GM23338 (cell line): ENCODE measurements at places on chromosomes 16 and 17. TPM values are rescaled to one million over a fixed set of nuclear protein-coding genes. Genes with fewer than 3 reads are reported as not detected.

The YBX2 gene
- total RNA-seq = 20.6 and 36.5 TPM in 2 replicates

DNA sequence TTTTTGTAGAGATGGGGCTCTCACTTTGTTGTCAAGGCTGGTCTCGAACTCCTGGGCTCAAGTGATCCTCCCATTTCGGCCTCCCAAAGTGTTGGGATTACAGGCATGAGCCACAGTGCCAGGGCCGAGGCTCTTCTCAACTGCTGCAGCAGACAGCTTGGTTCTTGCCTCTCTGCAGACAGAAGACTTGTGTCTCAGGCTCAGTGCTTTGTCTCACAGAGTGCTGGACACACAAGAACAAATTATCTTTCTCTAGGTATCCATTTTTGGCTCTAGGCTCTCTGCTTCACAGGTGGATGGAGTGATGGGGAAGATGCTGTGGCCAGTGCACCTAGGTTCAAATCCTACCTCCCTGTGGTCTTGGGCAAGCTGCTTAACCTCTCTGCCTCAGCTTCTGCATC, 80.8 kb upstream of the RNU2-1 start:
- no peaks in the 10 kb centered on the region; the same call in 1 of the 2 replicates for H3K36me3 ChIP-seq
- no peak overlapping the region for H3K4me3 ChIP-seq
- no peak overlapping the region for H3K27ac ChIP-seq
- DNase-seq = no peak
- no peaks in the 10 kb centered on the region for H3K4me1 ChIP-seq
- H3K27me3 ChIP-seq = no peaks in the 10 kb centered on the region

- H3K36me3 ChIP-seq = no peaks in the 10 kb centered on the region
- DNase-seq = peak; percentile 24
- H3K27ac ChIP-seq = no peak overlapping the region
These were observed 35.6 kb downstream of the NLRC3 start for GRCh38 chr16:3541527-3542155.

The SEPTIN12 gene
- not detected in 2 replicates for total RNA-seq

GRCh38 chr16:84292011-84292410, 2.7 kb upstream of the WFDC1 start:
- peaks cover 33% of the 10 kb centered on the region for H3K4me1 ChIP-seq
- no peak overlapping the region for H3K4me3 ChIP-seq
- H3K27ac ChIP-seq = no peak overlapping the region
- no peaks in the 10 kb centered on the region for H3K27me3 ChIP-seq

DNA sequence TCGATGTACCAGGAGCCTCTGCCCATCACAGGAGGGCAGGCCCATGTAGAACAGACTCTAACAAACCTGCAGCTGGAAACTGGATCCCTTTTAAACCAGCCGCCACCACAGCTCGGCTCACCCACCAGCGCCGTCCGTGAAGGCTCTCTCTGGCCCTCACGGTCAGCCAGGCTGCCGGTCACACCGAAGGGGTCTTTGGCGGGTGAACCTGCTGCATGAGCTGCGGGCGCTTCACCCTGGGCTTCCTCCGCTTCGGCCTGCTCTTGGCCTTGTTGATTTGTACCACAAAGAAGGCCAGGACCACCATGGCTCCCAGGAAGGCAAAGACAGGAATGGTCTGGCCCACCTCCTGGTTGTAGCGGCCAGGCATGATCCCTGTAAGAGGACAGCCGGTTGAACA, 11.7 kb upstream of the SLC38A8 start:
- no peaks in the 10 kb centered on the region for H3K27me3 ChIP-seq
- DNase-seq = no peak
- no peak overlapping the region for H3K27ac ChIP-seq
- H3K4me1 ChIP-seq = no peaks in the 10 kb centered on the region
- no peaks in the 10 kb centered on the region for H3K36me3 ChIP-seq

DNA sequence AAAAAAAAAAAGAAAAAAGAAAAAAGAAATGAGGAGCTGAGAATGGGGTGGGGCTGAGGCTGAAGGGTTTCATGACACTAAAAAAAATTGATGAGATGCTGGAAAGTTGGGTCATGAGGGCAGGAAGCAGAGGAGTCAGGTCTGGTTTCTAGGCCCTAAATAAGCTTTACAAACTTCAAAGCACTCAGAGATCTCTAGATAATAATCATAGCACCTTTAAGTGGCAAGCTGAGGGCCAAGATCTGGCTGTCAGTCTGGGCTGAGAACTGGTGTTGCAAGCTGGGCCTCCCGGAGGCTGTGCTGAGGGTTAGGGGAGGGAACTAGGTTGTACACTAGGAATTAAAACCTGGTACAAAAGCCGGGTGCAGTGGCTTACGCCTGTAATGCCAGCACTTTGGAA, 6.4 kb downstream of the ZNF764 start:
- no peak for DNase-seq
- no peaks in the 10 kb centered on the region; the same call in 1 of the 2 replicates for H3K36me3 ChIP-seq
- no peak overlapping the region for H3K27ac ChIP-seq
- H3K4me3 ChIP-seq = no peak overlapping the region

DNA sequence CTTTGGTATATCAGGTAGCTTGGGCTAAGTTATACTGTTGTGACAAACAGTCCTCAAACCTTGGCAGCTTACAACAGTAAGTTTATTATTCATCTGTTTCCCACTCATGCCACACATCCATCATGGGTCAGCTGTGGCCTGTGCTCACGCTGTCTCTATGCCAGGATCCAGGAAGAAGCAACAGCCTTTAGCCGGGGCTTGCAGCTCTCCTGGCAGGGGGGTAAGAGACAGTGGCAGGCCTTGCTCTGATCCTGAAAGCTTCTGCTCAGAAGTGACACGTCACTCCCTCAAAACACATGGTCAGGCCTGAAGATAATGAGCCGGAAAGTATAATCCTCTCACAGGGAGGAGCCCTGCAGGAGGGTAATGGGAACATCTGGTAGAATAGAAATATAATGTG, 377.6 kb downstream of the CPPED1 start:
- DNase-seq = no peak
- H3K36me3 ChIP-seq = no peaks in the 10 kb centered on the region
- no peaks in the 10 kb centered on the region for H3K27me3 ChIP-seq
- no peak overlapping the region for H3K27ac ChIP-seq
- H3K4me1 ChIP-seq = no peaks in the 10 kb centered on the region
- H3K4me3 ChIP-seq = no peak overlapping the region

DNA sequence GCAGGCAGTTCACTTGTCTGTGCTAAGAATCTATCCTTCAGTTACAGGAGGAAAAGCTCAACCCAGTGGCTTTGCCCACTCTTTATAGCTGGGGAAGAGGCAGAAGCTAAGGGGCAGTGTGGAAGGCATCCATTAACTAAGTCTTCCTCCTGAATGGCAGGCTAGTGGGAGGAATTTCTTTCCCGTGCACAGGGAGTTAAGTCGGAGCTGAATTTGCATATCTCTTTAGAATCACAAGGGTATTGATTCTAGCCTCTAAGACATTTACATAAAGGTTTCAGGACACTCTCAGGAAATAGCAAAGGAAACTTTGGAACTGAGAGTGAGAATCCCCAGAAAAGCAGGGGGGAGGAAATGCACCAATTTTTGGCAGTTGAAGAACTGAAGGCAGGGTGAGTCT, 245.6 kb downstream of the CA10 start:
- 0 out of 2 replicates have a peak overlapping the region, but pooled peaks have one; percentile 1 for H3K4me3 ChIP-seq
- DNase-seq = peak; percentile 80
- H3K4me1 ChIP-seq = peaks cover 17% of the 10 kb centered on the region
- no peak overlapping the region; the same call in 1 of the 2 replicates for H3K27ac ChIP-seq

DNA sequence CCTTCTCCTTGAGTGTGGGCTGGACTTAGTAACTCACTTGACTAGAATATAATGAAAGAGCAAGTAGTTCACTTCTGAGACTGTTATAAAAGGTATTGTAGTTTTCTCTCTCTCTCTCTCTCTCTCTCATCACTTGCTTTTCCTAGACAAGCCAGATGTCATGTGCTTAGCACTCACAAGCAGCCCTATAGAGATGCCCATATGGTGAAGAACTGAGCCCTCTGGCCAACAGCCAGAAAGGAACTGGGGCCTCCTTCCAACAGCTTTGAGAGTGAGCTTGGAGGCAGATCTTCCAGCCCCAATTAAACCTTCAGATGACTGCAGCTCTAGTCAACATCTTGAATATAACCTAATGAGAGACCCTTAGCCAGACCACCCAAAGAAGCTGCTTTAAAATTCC, 440.5 kb downstream of the GRIN2A start:
- H3K4me3 ChIP-seq = no peak overlapping the region
- no peak overlapping the region for H3K27ac ChIP-seq
- H3K27me3 ChIP-seq = no peaks in the 10 kb centered on the region
- DNase-seq = no peak

DNA sequence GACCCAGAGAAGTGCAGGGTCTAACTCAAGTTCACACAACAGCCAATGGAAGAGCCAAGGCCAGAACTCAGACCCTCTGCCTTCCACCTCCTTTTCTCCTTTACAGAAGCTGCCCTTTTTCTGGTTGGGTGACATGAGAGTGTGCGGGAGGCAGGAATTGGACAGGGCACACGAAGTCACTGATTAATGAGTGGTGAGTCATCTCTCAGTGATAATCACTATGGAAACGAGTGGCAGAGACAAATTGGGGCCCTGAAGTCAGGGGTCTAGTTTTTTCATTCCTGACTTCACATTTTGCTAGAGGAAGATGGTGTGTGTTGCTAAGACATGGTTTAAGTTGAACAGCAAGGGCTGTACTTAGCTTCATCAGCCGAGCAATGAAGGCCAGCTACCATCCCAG, 312.7 kb upstream of the CCL2 start:
- no peaks in the 10 kb centered on the region for H3K36me3 ChIP-seq
- H3K27ac ChIP-seq = no peak overlapping the region
- no peaks in the 10 kb centered on the region for H3K4me1 ChIP-seq
- no peak for DNase-seq
- no peaks in the 10 kb centered on the region for H3K27me3 ChIP-seq
- H3K4me3 ChIP-seq = no peak overlapping the region

DNA sequence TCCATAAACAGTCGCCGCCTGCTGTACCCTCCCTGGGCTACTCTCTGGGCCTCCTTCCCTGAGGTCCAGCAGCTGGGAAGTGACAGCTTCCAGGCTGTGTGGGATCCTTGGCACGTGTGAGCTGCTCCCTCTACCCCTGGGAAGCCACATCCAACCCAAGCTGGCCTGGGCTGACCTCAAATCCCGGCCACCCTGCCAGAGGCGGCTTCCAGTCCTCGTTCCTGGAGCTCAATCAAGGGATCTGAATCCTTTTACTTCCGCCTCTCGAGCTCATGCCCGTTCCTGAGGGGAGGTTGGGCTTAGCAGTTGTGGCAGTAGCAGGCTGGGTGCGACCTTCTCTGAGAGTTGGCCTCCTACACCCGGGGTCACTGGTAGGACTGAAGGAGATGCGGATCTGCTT, 82.5 kb downstream of the NETO2 start:
- no peaks in the 10 kb centered on the region for H3K27me3 ChIP-seq
- no peak for DNase-seq
- no peaks in the 10 kb centered on the region for H3K4me1 ChIP-seq
- no peak overlapping the region for H3K27ac ChIP-seq
- H3K36me3 ChIP-seq = no peaks in the 10 kb centered on the region
- no peak overlapping the region for H3K4me3 ChIP-seq

The ZNF385C gene
- total RNA-seq = 1.9 and 4.6 TPM in 2 replicates

DNA sequence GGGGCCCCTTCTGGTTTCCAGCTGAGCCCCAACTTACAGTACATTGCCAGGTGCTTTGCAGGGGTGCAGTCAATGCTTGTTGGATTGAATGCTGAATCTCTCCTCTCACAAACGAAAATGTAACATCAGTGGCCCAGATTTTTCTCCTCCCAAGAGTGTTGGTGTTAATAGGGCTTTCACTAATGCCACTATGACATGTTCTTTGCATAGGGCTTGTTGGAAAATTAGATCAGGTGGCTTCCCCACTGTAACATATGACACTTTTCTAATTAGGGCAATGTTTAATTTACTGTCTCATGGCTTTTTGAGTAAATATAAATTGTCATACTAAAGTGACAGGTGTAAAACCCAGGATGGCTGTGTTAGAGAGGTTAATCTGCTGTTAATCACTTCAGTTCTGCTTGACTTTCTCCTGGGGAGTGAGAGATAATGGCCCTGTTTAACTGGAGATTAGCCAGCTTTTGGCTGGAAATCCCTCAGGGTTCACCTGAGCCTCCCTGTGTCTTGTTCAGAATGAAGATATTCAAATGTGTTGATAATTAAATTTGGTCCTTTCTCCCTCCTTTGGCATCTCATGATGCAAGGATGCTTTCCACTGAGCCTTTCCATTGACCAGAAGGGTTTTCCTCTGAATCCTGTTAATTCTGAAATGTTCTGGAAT, 502.3 kb downstream of the RBFOX1 start:
- H3K4me1 ChIP-seq = no peaks in the 10 kb centered on the region
- DNase-seq = no peak
- H3K27ac ChIP-seq = no peak overlapping the region
- H3K4me3 ChIP-seq = no peak overlapping the region
- no peaks in the 10 kb centered on the region for H3K36me3 ChIP-seq

- H3K4me3 ChIP-seq = no peak overlapping the region
- H3K36me3 ChIP-seq = no peaks in the 10 kb centered on the region
- H3K27ac ChIP-seq = no peak overlapping the region
- no peak for DNase-seq
These were observed 1033.6 kb downstream of the CDH8 start for GRCh38 chr16:61002479-61003204.

- no peak overlapping the region for H3K27ac ChIP-seq
- H3K36me3 ChIP-seq = peaks cover 68% of the 10 kb centered on the region
- H3K4me3 ChIP-seq = no peak overlapping the region
- DNase-seq = no peak
- H3K4me1 ChIP-seq = no peaks in the 10 kb centered on the region
These were observed 12.1 kb downstream of the ACLY start for GRCh38 chr17:41906465-41907184.

DNA sequence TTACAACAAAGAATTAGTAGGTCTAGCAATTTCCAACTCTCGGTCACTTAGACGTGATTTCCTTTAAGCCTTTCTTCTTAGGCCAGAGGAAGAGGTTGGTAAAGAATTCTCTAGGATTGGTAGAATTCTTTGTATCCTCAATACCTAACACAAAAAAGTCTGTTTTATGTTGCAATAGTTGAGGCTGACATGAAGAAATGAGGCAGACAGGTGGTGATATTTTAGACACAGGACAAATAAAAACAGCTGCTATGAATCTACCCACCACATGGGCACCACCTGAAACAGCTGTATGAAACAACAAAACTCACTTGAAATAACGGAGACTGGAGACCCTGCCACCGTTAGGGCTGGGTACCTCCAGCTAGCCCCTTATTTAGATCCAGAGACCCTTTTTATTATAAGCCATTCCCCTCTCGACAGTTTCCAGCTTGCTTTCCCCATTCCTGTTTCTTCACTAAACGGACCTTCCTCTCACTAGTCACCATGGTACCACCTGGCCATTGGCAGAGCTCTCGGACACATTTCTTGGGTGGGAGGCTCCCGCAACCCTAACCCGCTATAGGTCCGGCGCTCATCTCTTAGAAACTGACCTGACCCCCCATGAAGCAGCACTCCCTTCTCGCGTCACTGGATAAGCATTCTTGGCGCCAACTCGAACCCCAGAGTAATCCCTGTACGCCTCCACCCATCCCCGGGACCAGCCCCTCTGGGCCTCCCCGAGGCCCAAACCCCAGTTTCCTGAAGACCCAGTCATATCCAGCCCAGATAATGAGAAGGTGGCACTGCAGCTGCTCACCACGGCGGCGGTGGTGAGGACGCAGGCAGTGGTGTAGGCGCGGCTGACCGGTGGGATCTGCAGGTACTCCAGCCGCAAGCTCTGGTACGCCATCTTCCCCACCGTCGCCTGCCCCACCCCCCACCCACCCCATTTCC, at the start of gene DERL2:
Gene DERL2 (minus strand): TSS at position 909 of the 936 bp plus-strand sequence. CDS start 17 bp downstream, at position 892.
- peak within 1 kb of the TSS; percentile 99 for H3K4me3 ChIP-seq
- DNase-seq = peak; percentile 81
- no peaks in the 10 kb centered on the region for H3K27me3 ChIP-seq
- peaks cover 28% of the 10 kb centered on the region for H3K36me3 ChIP-seq

The CORO1A gene
- total RNA-seq = 17.9 and 23.5 TPM in 2 replicates

GRCh38 chr16:82301146-82301755, 131.2 kb upstream of the MPHOSPH6 start:
- H3K27ac ChIP-seq = no peak overlapping the region
- H3K4me1 ChIP-seq = no peaks in the 10 kb centered on the region
- DNase-seq = no peak
- H3K4me3 ChIP-seq = no peak overlapping the region
- no peaks in the 10 kb centered on the region for H3K27me3 ChIP-seq
